ACHN (cell line): ENCODE measurements at places on chromosomes 1 and 21.

- DNase-seq: no peak
Measured at GRCh38 chr1:106360252-106360651, 696.2 kb upstream of the PRMT6 start.

- peak; percentile 18 for DNase-seq
Measured at GRCh38 chr1:18360251-18360650, 120.5 kb upstream of the KLHDC7A start.

DNA sequence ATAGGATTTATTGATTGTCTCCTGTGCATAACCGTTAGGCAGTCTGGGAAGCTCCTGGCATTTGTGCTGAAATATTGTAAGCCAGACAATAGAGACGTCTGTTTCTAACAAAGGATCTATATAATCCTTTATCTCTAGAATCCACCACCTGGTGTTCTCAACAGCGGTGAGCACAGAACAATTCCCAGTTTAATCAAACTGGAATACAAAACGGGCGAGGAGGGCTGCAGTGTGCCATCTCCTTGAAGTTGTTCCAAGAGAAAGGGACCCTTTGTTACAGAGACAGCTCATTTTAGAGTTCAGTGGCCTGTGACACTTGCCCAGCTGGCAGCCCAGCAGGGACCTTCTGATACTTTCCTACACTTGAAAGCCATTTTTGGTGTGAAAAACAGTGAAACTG, 162.8 kb upstream of the IVNS1ABP start:
- DNase-seq: no peak

- DNase-seq: no peak
Measured at GRCh38 chr1:86258101-86258500, 101.5 kb upstream of the COL24A1 start.
